ENCODE measurements at places on chromosomes 16 and 17.

- no peak for DNase-seq
Measured at GRCh38 chr17:38877130-38877851, 7.4 kb downstream of the LASP1 start.

DNA sequence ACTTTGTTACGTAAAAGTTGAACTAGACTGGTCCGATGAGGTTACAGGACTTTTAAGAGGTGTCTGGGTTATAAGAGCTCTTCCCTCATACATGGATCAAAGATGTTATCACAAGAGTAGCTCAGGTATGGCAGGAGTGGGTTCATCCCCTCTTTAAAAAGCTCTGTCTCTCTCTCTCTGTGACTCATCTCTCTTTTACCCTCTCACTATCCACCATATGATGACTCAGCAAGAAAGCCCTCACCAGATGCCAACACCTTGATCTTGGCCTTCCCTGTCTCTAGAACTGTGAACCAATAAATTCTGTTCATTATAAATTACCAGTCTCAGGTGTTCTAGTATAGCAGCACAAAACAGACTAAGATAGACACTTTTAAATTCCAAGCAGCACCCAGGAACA lies 1.9 kb upstream of the CLEC19A start:
- DNase-seq = no peak

DNA sequence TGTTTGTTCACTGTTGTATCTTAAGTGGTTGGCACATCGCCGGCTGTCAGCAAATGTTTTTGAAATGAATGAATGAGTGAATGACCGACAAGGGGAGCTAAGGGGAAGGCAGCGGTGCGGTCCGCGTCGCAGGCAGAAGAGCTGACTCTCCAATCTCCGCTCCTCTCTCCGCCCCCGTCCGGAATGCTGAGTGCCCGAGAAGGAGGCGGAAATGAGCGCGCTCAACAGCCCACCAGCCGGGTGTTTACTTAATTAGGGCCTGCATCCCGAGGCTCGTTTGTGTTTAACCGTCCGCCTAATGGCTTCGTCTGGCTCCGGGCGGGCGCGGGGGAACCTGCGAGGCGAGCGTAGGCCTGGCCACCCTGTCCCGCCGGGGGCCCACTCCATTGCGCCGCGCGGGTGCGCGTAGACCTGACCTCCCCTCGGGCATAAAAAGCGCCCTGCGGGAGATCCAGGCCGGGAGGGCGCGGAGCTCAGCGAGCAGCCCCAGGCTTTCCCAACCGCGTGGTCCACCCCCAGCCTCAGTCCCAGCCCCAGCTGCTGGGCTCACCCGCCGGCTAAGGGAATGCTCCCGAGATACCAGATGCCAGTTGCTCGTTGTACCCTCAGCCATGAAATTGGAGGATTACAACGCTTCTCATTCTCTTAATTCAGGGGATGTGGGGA lies 2.5 kb upstream of the CDH3 start:
- DNase-seq = no peak

DNA sequence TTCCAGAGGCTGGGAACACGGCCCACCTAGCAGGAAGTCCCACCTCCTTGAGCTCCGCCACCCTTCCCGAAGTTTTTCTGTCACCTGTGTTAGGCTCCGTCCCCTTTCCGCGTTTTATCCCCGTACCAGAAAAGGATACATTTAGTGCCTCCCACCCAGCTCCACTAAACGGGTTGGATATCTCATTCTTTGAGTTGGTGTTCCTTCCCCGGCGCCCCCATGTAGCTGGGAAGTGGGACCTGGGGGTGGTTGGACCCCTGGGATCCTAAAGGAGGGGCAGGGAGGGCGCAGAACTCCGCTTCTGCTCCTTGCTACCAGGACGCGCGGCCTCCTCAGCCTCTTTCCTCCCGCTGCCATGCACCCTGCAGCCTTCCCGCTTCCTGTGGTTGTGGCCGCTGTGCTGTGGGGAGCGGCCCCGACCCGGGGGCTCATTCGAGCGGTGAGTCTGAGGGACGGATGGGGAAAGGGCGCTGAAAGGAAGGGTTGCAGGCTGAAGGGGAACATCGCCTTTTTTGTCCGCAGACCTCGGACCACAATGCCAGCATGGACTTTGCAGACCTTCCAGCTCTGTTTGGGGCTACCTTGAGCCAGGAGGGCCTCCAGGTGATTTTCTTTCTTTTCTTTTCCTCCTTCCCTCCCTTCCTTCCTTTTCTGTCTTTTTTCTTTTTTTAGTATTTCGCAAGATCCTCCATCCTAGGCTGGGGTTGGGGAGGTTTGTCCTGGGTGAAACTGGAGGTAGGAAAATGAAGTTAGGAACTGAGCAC lies 669 bp downstream of the RNF167 start:
- DNase-seq = no peak

- no peak for DNase-seq
Measured at GRCh38 chr16:87658564-87659225, 56.4 kb downstream of the JPH3 start.
